Left renal pelvis (tissue), 4 donors: ENCODE measurements at places on chromosomes 1 and 21.
A peak's percentile ranks its signal among the peaks of the same experiment; 100 is the strongest.

- DNase-seq: no peak
Measured at GRCh38 chr1:13536571-13536970, 22.8 kb upstream of the LRRC38 start.

GRCh38 chr1:231177936-231178335, 16.1 kb downstream of the TRIM67 start:
- no peak for DNase-seq

- no peak for DNase-seq
Measured at GRCh38 chr1:98325646-98326440, 335.7 kb upstream of the SNX7 start.

DNA sequence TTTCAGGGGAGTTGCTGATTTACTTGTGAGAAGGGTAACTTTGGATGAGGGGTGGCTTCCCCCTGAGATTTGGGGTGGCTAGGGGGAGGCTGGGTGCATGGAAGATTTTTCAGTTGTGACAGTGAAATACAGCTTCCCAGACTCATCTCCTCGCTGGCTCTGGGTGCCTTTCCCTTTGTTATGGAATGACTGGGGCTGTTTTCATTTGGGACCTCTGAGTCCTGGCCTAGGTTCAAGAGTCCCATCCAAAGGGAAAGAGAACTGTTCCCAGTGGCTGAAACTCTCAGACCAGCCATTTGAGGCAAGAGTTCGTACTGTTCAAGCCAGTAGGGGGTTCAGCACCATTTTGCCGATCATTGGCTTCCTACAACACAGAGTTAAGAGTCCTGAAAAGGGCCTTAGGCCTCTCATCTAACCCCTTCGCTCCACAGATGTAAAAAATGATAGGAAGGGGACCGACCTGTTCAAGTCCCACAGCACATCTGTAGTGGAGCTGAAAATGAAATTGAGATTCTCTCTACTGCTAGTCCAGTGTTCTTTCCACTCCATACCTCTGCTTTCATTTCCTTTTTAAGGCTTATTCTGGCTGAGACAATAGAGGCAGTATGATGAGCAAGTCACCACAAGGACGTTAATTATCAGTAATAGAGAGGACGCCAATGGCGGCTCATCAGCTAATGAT, 958 bp downstream of the DDR2 start:
- no peak for DNase-seq

- no peak for DNase-seq
Measured at GRCh38 chr1:155218854-155219591, 10.5 kb downstream of the MTX1 start.

- no peak for DNase-seq
Measured at GRCh38 chr1:33032126-33032869, 4.4 kb downstream of the AK2 start.

DNA sequence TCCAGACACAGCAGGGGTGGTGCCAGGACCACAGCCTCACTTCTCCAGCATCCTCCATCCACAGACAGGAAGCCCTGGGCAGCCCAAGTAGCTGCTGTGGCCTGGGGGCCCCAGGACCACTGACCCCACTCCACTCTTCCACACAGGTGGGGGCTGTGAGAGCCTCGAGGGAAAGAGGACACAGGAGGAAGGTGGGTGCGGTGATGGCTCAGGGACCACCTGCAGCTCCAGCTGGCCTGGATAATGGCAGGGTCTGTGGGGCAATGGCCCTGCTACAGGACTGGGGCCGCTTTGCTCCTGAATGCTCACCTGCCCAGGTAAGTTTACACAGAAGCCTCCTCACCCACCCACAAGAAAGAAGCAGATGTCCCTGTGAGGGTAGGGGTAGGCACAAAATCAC, 18.3 kb upstream of the PRSS38 start:
- DNase-seq: no peak

- DNase-seq: no peak
Measured at GRCh38 chr1:30083800-30084464, 639.5 kb downstream of the MATN1 start.

- DNase-seq: no peak
Measured at GRCh38 chr1:79040424-79041082, 34.0 kb upstream of the ADGRL4 start.

DNA sequence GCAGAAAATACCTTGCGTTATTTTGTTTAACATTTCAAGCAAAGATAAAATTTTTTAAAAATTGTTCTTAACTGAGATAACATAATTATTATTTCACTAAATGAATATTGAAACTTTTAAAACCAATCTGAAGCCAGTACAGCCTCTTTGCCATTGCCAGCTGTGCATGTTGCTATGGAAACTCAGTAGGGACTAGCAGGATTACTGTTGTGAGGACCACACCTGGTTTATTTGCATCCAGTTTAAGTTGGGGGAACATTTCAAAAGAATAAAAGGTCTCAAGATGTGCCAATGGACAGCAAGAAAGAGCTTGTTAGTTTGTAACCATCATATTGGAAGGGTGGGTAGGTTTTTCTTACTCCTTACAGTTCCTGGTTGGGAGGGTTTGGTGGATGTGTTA, 80.7 kb downstream of the POU2F1 start:
- no peak for DNase-seq

- peak; percentile 10 for DNase-seq
Measured at GRCh38 chr21:31781737-31782136, 49.8 kb upstream of the SCAF4 start.

DNA sequence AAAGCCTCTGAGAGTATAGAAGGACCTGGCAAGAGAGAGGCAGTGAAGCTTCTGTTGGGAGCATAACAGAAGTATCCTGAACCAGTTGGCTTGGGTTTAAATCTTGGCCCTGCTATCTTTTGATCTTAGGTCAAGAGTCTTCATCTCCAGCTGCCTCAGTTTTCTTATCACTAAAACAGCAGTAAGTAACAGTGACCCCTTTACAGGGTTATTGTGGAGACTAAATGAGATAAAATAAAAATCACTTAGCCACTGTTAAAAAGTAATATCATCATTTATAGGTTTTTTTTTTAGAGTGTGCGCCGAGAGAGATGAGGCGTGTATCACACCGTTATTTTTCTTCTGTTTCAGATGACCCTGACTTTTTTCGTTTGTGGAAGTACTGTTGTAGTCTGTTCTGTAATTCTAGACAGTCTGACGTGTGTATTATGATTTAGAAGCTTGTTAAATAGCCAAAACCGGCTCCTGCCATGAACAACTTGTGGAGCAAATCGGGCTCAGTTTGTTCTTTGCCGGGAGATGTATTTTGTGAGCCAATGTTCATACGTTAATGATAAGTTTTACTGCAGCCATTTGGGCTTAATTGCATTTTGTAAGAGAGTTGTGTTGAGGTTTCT, 1.1 kb downstream of the THRAP3 start:
- no peak for DNase-seq

- DNase-seq: no peak
Measured at GRCh38 chr1:37822906-37823815, 15.2 kb upstream of the YRDC start.

- no peak for DNase-seq
Measured at GRCh38 chr21:23152130-23152529, 2153.9 kb downstream of the NCAM2 start.

- DNase-seq: no peak
Measured at GRCh38 chr21:34911360-34911759, 137.7 kb downstream of the RUNX1 start.
